ENCODE measurements at places on chromosomes 3 and 15.
A peak's percentile ranks its signal among the peaks of the same experiment; 100 is the strongest.

- DNase-seq: peak; percentile 17
These were observed 301.8 kb upstream of the MCTP2 start for GRCh38 chr15:93929375-93930094.

GRCh38 chr3:188641076-188641475 lies 487.1 kb downstream of the LPP start:
- DNase-seq: no peak

- DNase-seq: no peak
These were observed 36.1 kb downstream of the HMG20A start for GRCh38 chr15:77456746-77457145.

GRCh38 chr3:152436707-152437590 lies 168.2 kb downstream of the MBNL1 start:
- DNase-seq: no peak

GRCh38 chr15:45129651-45130129 lies at the start of the genes DUOX1 and DUOXA1:
Gene DUOX1, plus strand, starts transcription at chr15:45129994. Its CDS starts 1,973 bp downstream, at chr15:45131967.
Gene DUOXA1, minus strand, starts transcription at chr15:45129879. Its CDS starts 6,865 bp downstream, at chr15:45123014.
- DNase-seq: no peak

GRCh38 chr3:131658771-131659170 lies 156.0 kb upstream of the MRPL3 start:
- DNase-seq: no peak

DNA sequence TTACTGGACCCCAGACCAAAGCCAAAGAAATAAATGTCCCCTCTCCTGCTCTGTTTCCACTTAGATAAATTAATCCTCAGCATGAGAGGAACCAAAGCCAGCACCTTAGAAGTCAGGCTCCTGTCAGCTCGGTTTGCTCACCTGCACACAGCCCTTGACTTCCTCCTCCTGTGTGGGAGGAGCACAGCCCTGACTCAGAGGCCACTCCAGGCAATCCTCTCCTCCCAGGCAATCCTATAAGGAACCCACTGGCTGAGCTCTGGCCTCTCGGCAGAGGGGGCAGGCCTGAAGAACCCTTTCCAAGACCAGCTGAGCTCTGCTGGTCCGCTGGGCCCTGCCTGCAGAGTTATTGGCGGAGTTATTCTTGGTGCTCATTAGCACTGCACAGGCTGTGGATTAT lies 30.8 kb downstream of the LIPC start:
- DNase-seq: no peak

DNA sequence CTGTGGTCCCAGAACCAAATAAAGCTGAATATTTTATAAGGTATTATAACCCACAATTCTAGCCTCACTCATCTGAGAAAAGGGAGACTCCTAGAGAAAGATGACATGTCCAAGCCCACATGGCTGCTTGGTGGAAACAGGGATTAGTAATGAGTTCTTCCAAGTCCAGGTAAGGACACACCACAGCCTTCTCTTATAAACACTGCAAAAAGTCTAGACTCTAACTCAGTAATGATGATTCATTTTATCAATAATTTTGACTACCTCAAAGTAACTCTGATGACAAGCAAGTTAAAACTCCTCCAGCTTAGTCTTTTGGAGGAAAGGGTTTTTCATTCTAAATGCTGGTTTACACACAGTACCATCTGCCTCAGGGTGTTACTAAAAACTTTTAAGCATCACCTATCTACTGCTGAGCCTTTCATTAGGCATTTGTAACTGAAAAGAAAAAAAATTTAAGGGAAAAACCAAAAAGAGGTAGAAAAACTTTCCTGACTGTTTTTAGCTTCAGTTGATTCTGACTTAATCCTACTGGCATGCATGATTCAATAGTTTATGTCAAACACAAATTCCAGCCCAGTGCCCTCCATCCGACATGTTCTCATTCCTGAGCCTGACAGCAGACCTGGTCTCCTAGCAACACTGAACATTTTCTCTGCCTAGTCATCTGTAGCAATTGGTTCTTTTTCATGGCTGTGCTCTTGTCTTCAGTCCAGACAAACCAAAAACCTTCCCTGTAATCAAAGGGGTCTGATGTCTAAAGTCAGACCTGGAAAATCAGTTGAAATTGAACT lies 43.9 kb downstream of the P3H2 start:
- DNase-seq: peak; percentile 93

DNA sequence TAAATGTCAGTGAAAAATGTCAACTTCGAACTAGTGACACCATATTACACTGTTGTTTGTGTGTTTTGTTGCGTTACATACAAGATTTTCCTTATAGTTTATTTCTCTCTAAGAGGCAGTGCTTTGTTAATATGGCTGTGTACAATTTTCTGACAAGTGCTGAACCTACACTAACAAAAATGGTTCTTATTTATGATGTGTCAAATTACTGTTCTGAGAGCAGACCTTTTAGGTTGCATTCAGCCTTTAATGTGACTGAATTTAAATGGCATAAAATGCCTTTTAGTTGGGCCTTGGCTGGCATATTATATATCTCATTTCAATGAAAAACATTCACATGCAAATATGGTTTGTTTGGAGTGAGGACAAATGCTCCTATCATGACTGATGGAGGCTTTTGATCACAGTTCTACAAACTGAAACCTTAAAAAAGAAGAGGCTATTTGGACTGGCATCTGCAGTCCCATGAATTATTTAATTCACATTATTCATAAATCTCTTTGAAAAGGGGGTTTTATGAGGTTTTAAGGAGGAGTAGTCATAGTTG lies 750.6 kb downstream of the CADM2 start:
- no peak for DNase-seq

GRCh38 chr15:84821501-84822021 lies 4.4 kb downstream of the ALPK3 start:
- no peak for DNase-seq
